ENCODE measurements at places on chromosomes 13 and 19.

DNA sequence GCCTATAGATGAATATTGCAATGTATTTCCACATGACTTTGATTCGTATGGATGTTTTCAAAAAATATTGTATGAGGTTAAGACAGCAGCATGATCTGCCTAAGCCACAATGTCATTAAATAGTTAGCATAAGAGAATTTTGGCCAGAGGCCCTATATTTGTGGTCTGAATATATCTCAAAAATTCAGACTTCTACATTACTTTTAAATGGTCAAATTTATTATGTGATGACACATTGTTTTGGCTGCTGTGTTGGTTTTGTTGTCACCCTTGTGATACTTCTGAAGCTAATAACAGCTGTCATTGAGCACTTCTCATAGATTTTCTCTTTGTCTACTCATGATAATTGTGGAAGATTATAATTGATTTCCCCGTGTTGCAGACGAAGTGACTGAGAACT is 288.2 kb downstream of the MYO16 start:
- no peak for DNase-seq

DNA sequence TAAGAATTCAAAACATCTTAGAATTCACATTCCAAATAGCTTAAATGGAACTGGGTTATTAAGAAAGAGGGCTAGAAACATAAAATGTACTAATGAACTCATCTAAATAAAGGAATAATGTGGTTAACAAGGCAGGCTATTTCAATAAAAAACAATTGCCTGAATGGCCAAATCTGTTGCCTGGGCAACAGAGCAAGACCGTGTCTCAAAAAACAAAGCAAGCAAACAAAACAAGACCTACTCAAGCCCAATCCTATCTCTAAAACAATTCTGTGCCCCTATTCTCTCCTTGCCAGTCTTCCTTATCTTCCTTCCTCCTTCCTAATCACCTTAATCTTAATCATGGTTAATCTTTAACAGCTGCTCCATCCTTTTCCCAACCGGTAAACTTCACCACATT is 12.1 kb downstream of the IGFL1 start:
- DNase-seq: no peak

DNA sequence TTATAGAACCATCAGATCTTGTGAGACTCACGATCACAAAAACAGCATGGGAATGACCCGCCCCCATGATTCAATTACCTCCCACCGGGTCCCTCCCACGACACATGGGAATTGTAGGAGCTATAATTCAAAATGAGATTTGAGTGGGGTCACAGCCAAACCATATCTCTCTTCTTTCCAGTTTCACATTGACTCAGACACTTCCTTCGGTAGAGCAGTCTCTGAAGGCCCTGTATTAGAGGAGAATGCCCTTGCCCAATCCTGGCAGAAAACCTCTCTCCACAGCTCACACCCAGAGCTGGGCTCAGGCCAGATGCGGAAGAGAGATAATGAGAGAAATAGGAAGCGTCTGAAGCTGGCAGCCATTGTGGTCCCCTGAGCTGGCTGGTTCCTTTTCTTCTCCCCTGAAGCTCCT is 72.4 kb upstream of the CLDN10 start:
- no peak for DNase-seq

DNA sequence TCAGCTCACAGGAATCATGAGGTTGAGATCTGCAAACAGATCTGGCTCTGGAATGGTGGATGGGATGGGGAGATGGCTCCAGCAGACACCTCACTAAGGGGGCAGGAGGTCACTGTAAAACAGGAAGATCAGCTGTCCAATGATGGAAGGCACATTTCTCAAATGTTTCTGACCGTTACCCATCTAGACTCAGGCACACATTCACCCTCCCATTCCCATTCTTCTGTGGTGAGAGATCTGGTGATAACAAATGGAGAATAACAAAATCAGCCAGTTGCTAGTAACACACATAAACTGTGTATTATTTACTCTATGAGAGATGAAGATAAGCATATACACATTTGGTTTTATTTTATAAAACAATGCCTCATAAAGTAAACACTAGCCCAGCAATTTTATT is 235.9 kb downstream of the TSHZ3 start:
- DNase-seq: no peak

DNA sequence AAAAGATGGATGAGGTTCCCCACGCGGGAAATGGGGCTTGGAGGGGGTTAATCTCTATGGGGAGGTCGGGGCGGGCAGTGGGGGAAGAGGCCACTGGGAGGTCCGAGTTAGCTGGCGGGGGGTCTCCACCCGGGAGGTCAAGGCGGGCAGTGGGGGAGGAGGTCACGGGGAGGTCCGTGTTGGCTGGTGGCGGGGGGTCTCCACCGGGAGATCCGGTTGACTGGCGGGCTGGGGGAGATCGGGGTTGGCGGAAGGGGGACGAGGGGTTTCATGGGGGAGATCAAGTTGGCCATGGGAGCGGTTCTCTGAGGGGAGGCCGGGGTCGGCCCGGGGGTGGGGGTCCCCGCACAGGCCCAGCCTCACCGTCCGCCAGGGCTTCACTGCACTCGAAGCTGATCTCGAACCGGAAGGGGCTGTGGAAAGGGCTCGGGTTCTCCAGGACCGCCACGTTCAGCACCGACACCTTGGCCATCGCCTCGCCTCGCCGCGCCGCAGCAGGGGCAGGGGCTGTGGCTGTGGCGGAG is 342 bp downstream of the ASF1B start:
- no peak for DNase-seq

DNA sequence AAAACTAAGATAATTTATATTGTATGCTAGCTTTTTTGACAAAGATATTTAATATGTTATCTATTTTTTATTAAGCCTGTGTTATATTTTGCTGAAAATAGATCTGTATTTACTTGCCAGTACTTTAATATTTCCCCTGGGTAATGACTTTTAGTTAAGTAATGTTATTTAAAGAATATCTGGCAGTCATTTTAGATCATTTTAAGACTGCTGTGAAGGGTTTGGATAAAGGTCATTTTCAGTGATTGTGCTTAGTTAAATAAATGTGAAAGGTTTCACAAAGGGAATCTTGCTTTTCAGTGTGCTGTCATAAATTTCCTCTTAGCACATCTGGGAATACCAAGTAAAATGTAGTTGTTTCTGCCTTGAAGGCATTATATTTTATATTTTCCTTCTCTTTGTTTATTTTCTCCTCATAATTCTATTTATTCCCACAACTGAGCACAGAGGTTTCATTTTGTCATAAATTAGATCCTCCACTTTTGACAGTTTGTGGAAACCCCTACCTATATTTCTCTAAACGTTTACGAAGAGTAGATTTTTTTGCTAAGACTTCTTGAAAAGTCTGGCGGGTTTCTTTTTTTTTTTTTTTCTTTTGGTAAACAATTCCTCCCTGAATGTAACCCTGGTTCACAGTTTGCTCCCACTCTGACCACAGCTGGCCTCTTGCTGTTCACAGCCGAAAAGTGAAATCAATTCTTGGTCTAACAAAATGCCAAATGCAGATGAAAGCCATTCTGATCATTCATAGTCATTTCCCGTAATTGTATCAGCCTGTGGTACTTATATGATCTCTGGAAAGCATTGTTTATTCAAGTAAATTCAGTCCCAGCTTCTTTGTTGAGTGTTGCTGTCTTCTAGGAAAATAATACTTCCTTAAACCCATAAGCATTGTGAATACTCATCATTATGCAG is 87.8 kb downstream of the MAB21L1 start:
- no peak for DNase-seq

DNA sequence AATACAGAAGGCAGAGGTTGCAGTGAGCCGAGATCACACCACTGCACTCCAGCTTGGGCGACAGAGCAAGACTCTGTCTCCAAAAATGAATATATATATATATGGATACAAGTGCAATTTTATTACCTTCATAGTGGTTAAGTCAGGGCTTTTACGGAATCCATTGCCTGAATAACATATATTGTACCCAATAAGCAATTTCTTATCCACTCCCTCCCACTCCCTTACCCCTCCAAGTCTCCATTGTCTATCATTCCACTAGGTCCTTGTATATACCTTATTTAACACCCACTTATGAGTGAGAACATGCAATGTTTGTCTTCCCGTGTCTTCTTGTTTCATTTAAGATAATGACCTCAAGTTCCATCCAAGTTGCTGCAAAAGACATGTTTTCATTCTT is 48.3 kb upstream of the AKAP11 start:
- DNase-seq: no peak

GRCh38 chr19:45172611-45173208 is 5.3 kb downstream of the TRAPPC6A start:
- no peak for DNase-seq

- no peak for DNase-seq
Observed at GRCh38 chr13:24042710-24043440, 117.6 kb upstream of the SPATA13 start.

DNA sequence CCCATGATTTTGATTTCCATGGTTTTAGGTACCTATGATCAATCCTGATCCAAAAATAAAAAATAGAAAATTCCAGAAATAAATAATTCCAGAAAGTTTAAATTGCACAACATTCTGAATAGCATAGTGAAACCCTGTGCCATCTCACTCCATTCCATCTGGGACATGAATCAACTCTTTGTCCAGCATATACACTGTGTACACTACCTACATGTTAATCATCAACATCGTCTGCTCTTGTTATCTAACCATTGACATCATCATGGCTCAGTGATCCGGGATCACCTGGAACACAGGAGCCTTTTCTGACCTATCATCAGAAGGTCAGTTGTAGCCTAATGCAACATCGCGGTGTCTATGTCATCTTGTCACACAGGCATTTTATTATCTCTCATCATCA is 75.6 kb downstream of the MYO16 start:
- DNase-seq: no peak

GRCh38 chr13:50627111-50627510 is 216.4 kb downstream of the DLEU7 start:
- no peak for DNase-seq

DNA sequence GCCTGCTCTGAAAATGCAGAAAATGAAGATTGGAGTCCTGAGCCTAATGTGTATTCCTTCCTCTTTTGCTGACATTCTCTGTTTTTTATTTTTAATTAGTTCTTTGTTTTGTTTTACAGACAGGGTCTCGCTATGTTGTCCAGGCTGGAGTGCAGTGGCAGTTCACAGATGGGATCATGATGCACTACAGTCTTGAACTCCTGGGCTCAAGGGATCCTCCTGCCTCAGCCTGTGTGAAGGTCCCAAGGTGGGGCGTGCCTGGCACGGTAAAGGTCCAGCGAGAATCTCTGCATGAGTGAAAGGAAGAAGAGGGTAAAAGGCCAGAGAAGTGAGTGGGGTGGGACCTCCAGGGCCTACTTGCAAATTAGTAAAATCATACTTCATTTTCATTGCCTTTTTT is 34.3 kb upstream of the DGKH start:
- no peak for DNase-seq

DNA sequence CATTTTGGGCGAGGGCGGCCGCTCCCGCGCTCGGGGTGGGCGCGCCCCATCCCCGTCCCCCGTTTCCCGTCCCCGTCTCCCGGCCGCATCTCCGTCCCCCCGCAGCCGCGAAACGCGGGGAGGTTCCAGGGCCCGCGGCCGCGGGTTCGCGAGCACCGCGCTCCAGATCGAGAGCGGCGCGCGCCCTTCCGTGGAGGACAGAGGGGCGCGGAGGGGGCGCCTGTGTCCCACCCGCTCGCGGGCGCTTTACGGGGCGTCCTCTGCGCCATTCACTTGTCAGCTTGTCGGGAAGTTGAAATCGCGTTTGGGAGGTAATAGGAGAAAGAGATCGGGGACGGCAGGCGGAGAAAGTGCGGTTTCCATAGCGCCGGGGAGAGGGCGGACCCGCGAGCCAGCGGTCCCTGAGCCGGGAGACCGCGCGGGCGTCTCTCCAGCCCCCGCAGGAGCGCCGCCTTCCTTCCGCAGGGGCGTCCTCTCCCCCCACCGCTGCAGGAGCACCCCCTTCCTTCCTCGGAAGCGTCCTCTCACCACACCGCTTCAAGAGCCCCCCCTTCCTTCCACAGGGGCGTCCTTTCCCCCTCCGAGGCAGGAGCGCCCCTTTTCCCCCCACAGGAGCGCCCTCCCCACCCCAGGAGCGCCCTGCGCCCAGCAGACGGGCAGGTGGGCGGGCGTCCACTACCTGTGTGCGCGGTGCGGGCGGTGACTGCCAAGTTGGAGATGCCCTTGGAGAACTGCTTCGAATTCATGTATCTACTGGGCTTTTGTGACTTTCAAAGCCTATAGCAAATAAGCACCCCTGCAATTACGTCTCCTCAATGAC is 962 bp upstream of the IRS2 start:
- DNase-seq: no peak

DNA sequence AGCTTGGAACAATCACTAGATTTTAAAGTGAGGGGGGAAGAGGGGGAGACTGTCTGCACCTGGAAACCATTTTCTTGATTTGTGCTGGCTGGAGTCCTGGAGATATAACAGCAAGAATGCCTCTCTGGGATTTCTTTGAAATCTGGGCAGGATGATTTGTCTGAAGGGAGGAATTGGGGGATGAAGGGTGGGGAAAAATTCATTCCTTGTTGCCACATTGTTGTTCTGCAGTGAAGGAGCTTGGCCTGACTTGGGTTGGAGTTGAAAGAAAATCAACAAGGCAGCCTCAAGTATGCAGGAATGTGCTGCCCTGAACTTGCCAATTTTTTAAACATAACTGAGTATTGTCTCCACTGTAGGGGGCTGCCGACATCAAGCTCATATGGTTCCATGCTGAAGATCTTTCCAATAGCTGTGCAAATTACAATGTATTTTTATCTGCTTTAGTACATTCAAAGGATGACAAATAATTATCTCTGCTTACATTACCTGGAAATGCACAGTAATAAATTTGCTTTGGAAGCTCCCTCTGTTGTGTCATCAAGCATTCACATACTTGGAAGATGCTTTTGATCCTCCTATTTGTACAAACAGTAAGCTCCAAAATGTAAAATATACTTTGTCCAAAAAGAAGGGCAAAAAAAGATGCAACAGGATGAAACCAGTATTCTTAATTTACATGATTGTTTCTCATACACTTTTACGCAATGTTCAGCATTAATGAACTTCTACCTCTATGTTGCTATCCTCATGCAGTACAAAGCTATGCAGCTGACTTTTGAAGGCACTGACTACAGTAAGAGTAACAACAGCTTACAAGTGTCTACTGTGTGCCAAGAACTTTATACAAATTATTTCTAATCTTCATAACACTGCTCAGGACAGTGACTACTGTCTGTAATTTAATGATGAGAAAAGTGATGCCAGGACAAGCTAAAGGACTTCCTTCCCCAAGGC is 627.9 kb upstream of the KLF12 start:
- no peak for DNase-seq

GRCh38 chr13:71624653-71625600 is 242.1 kb downstream of the DACH1 start:
- DNase-seq: no peak

DNA sequence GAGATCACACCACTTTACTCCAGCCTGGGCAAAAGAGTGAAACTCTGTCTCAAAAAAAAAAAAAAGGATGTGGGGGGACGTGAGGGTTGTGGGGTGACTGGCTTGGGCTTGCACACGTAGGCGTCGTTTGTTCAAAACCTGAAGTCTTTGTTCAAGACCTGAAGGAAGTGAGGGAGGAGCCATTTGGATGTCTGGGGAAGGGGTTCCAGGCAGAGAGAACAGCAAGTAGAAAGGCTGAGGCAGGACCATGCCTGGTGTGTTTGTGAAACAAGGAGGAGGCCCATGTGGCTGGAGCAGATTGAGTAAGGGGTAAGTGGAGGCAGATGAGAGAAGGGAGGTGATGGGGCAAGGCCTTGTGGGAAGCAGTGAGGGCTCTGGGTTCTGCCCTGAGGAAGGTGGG is 27.8 kb downstream of the PIN1 start:
- DNase-seq: no peak

All from NCI-H2081 treated with DMSO at 0.1 percent for 48 hours (cell line).